ENCODE measurements at places on chromosomes 12 and 14.

DNA sequence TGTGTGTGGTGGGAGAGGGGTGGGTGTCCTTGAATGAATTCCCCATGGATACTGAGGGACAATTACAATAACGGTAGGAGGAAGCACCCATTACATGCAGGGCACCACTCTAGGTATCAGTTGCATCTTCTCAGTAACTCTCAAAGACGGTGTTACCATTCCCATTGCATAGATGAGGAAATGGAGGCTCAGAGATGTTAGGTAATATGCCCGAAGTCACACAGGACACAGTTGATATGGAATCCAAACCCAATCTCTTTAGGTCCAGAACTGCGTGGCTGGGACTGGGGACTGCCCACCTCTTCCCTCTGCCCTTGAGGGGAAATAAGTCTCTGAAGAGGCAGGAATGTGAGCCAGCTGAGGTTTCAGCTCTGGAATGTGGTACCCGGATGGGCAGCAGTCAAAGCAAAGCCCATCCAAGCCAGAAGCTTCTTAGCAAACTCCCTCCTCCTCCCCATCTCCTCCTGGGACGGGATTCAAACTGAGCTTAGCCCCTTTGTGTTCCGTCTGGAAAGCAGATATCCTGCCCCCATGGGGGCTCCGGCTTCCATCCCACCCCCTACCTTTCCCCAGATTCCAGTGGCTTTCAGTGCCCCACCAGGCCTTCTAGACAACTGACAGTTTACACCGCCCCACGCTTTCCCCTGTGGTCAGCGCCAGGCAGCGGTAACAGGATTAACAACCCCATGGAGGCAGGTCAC is 187.5 kb downstream of the RBM19 start:
- peak; percentile 86 for DNase-seq

DNA sequence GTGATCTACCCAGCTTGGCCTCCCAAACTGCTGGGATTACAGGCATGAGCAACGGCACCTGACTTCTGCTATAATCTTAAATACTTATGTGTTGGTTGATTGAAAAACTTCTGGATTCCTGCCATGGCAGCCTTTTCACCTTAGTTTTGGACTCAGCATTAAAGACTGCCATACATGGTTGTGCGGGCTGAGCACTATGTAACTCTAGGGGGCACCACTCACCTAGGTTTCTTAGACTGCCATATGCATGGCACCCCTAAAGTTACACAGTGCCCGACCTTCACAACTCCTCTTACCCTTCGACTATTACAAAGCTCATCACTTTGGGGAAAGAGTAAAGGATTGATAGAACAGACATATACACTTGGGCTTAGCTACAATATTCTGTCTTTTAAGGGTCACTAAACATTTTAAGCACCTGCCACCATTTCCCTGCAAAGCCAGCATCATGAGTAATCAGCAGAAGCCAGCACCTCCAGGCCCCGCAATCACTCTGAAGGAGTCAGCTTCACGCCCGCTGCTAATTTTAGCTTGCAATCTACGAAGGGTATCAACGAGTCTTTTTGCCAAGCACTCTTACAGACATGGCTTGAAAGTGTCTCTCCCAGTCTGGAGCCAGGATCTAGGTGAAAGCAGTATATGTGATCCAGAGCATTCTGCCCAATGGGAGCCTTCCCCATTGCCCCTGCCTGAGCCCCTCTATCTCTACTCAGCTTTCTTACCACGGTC is 59.8 kb downstream of the SUDS3 start:
- DNase-seq = peak; percentile 33

GRCh38 chr14:102530828-102531478 is 21.4 kb upstream of the ANKRD9 start:
- DNase-seq = no peak

GRCh38 chr14:32545095-32545494 is 216.0 kb downstream of the AKAP6 start:
- no peak for DNase-seq

DNA sequence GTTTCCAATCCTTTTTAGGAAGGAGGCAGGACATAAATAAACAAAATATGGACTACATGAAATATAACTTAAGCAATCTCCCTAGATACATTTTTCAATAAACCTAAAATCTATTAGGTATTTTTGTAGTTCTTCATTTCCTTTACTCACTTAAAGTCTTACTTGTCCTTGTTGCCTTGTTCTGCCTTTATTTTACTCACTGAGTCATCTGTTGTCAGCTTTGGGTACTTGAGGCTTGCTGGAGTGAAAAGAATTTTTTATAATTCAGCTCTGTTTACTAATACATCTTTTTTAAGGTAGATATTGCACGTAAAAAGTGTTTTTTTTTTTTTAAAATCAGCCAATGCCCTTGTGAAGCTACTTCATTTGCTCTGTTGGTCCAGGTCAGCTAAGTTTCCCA is 216.2 kb downstream of the PELI2 start:
- no peak for DNase-seq

- DNase-seq = no peak
Observed at GRCh38 chr12:118398940-118399339, 22.6 kb downstream of the SUDS3 start.

GRCh38 chr12:92553389-92553788 is 149.4 kb upstream of the PLEKHG7 start:
- DNase-seq = no peak

- no peak for DNase-seq
Observed at GRCh38 chr12:9721394-9722092, 11.4 kb downstream of the CLECL1 start.

DNA sequence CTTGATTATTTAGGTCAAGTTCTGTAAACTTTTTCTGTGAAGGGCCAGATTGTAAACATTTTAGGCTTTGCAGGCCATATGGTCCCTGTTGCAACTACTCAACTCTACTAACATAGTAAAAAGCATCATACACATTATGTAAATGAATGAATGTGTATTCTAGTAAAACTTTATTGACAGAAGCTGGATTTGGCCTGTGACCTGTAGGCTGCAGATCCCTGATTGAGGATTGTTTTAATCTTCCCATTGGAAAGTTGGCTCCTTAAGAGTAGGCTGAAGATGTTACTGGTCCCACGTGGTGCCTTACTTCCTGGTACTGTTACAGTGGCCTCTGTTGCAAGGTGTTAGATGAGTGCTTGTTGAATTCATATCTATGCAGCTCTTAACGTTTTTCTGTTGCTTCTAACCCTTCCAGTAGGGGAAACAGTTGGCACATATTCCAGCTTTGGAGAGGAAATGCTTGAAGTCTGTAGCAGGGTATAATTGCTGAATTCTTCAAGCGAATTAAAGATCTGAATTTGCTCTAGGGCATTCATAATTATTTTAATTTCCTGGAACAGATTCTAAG is 133.6 kb upstream of the DNM1L start:
- DNase-seq = no peak

- peak; percentile 92 for DNase-seq
Observed at GRCh38 chr12:120012067-120012621, 23.1 kb downstream of the BICDL1 start.

- peak; percentile 24 for DNase-seq
Observed at GRCh38 chr12:99746538-99746937, 99.0 kb downstream of the GARIN6 start.

DNA sequence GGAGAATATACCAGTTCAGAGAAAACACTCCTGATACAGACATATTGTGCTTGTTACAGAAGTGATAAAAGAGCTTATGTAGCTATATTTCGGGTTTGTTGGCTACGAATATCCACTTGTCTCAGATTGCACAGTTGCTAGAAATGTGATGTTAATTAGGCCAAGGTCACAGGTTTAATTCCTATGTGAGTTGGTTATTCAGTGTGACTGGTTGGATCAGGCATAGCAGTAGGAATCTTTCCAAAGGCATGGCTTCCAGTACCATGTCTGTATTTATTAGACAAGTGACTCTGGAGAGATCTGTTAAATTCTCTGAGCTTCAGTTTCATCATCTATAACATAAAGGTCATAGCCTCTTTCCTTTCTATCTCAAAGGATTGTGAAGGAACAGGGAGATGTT is 152.7 kb upstream of the KITLG start:
- no peak for DNase-seq

GRCh38 chr12:3032770-3033538 is 44.2 kb upstream of the TSPAN9 start:
- no peak for DNase-seq

DNA sequence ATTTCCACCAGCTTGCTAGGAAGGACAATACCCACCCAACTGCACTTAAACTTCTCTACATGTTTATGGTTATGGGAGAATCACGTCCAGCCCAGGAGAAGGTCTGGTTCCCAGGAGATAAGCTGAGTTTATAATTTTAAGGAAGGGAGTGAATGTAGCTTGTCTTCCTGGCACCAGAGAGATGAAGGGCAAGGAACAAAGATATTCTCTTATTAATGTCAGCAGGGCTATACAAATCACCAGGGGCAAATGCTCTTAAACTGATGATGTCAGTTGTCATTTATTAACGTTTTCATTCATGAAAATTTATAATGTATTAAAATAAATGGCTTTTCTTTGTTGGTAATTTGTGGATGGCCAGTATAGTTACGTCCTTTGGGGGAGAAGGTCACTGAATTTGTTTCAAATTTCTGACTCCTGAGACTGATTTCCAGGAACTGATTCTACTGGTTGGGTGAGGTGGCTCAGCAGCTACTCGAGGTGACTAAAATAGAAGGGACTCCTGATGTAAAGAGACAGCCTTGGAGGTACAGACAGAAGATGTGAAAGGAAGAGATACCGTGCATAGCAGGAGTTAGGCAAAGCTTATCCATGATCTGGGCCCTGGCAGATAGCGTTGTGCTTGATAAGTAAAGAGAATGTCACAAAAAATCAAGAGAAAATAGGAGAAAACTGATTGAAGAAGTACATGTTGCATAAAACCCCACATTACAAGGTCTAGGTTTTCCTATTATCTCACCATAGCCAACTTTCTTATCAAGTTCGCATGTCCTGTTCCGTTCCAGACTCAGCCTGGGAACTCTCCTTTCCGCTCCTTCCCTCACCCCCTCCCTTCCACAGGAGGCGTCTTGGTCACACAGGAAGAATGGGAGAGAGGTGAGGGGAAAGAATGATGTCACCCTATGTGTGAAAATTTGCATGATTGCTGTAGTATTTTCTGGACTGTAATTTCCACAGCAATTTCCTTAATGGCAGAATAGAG is 367.1 kb upstream of the FAR2 start:
- peak; percentile 69 for DNase-seq

DNA sequence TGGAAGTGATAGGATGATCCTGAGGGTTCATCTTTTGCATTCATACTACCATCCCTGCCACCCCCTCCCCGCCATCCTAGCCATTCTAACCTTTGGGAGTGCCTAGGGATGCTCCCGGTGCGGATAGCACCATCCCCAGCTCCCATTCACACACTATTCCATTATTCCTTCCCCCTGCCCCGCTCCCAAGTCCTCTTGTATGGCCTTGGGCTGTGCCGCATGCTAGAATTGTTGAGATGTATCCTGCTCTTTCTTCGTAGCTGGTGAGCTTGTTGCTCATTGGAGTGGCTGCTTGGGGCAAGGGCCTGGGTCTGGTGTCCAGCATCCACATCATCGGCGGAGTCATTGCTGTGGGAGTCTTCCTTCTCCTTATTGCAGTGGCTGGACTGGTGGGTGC is 644 bp downstream of the TSPAN31 start:
- DNase-seq = peak; percentile 42
